A549 treated with Mapracorat at 1 μM for 4 hours (cell line): ENCODE measurements at places on chromosomes 5 and 9. TPM values are rescaled to one million over a fixed set of nuclear protein-coding genes. Genes with fewer than 3 reads are reported as not detected.

PCDH1 gene
- total RNA-seq: 2.2 to 3.8 TPM (median 3.0 TPM) in 5 replicates

FST gene
- 1.7 to 3.0 TPM (median 2.9 TPM) in 5 replicates for total RNA-seq

IL31RA gene
- 1.0 to 1.5 TPM (median 1.3 TPM) in 5 replicates for total RNA-seq

FAM170A gene
- total RNA-seq: not detected in 5 replicates

KCNMB1 gene
- total RNA-seq: not detected in 5 replicates

MARCHF11 gene
- not detected in 5 replicates for total RNA-seq

SCGB3A2 gene
- total RNA-seq: not detected in 5 replicates

RNF44 gene
- 23.5 to 36.6 TPM (median 36.0 TPM) in 5 replicates for total RNA-seq

PTGS1 gene
- total RNA-seq: 1.5 to 2.1 TPM (median 1.7 TPM) in 5 replicates

PCDHGB5 gene
- total RNA-seq: 1.6 to 2.6 TPM (median 2.2 TPM) in 5 replicates

ADCY2 gene
- not detected in 5 replicates for total RNA-seq

C5orf58 gene
- not detected in 5 replicates for total RNA-seq

PCDHA1 gene
- total RNA-seq: 0.06 to 0.23 TPM (median 0.14 TPM) in 5 replicates

TMEM215 gene
- 0.04 TPM in 1 of 5 replicates, not detected in the others for total RNA-seq

GRXCR2 gene
- not detected in 5 replicates for total RNA-seq
